ENCODE measurements at places on chromosomes 2 and 18. TPM values are rescaled to one million over a fixed set of nuclear protein-coding genes. Genes with fewer than 3 reads are reported as not detected.
A peak's percentile ranks its signal among the peaks of the same experiment; 100 is the strongest.

The NCK2 gene
- total RNA-seq, result 25.8 TPM

The ANKRD62 gene
- not detected for total RNA-seq

The MDH1B gene
- total RNA-seq, result 0.54 TPM

The CRYBA2 gene
- not detected for total RNA-seq

- DNase-seq, result no peak
These were observed 422.2 kb upstream of the POU3F3 start for GRCh38 chr2:104431701-104432121.

- peak; percentile 60 for DNase-seq
These were observed 8.4 kb upstream of the ARID5A start for GRCh38 chr2:96528006-96528699.

GRCh38 chr2:100208141-100208770 lies 65.9 kb upstream of the AFF3 start:
- DNase-seq, result peak; percentile 10

DNA sequence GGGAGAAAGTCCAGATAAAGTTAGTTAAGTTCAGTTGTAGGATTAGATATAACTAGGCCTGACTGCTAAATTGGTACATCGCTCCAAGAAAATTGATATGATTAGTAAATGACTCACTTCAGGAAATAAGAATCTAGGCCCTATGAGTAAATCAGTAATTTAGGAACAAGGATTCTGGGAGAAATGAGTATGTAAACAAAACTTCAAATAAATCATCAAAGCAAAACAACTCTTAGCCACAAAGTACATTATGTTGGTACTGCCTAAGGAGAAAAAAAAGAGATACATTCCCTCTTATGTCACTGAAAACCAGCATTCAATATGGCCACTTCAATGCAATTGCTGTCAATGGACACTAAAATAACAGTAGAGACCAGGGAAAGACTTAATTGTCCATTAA lies 529.1 kb downstream of the ZNF804A start:
- DNase-seq, result no peak

GRCh38 chr2:232518844-232519243 lies 1.3 kb upstream of the PRSS56 start:
- no peak for DNase-seq

- no peak for DNase-seq
These were observed 178.0 kb downstream of the ICOS start for GRCh38 chr2:204114295-204115136.

DNA sequence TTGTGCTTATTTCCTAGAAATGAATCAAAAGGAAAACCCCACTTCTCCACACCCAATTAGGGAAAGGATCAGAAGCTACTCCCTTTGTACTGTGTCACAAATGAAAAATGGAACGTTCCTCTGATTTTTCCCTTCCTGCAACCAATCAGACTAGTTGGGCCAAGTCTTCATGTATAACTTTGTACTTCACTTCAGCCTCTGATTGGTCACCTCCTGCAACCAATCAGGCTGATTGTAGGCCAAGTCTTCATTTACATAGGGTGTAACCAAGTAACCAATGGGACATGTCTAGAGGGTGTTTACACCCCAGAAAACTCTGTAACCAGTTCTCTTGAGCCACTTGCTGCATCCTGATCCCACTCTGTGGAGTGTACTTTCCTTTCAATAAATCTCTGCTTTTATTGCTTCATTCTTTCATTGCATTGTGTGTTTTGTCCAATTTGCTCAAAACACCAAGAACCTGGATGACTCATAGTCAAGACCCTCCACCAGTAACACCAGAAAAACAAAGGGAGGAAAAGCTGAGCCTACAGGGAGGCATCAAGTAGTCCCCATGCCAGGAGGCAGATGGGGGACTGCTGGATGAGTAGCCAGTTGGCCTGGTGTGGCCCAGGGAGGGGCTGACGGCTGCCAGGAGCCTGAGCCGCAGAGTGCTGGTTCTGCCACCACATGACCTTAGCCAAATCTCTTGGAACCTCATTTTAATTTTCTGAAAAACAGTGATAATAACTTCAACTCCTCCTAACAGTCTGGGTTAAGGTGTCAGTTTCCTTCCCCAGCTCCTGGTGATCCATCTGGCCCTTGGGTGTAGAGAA lies 46.1 kb downstream of the SOWAHC start:
- no peak for DNase-seq
